ENCODE measurements at places on chromosomes 3 and 15.

DNA sequence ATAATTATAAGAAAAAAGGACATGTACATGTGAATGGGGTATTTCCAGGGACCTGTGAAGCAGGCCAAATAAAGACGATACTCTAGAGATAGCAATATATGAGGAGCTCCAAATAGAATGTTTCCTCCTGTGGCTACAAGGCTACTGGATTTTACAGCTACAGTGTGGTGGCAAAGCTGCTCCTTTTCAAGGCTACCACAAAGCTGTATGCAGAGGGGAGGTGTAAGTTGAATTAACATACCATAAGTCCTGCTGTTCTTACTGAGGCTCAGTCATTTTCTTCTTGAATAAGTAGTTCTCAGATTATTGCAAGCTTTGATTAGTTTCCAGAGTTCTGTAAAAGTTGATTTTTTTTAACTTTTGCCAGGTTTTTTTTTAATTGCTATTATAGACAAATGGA lies 1184.6 kb upstream of the EPHA6 start:
- no peak for ATAC-seq

DNA sequence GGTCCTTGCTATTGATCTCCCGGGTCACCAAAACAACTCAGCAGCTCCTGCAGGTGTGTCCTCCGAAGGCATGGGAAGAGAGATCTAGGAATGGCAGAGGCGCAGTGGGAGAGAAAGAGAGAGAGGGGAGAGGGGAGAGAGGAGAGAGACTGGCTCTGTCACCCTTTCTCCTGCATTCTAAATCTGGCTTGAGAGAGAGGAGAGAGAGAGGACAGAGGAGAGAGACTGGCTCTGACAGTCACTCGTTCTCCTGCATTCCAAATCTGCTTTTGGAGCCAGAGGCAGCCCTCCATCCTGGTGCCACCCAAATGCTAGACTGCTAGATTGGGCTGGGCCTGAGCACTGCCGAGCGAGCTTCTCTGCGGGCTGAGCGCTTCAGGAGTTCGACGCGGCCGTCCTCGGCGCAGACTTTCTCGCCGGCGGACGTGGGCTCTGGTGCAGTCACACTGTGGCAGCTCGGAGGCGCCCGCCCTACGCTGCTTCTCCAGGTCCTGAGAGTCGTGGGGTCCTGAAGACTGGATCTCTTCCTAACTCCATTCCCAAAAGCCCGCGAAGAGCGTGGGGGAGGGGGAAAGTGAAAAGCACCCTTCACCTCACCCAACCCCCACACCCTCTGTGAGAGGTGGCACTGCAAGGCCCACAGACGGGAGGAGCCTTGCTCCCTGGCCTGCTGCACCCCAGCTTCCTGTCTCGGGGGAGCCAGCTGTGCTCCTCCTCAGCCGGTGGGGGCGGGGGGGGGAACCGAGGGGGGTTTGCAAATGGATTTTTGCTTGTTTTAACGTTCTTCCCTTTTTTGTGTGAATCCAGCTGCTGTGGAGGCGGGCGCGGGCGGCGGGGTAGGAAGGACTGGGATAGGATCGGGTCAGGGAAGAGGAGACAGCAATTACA lies 222.3 kb downstream of the MEIS2 start:
- no peak for ATAC-seq

GRCh38 chr3:113985541-113985940 lies 37.7 kb downstream of the ZDHHC23 start:
- no peak for ATAC-seq

GRCh38 chr3:9716801-9717555 lies 13.3 kb downstream of the CPNE9 start:
- ATAC-seq: no peak

GRCh38 chr3:129370248-129370964 lies 58.0 kb downstream of the EFCAB12 start:
- no peak for ATAC-seq

DNA sequence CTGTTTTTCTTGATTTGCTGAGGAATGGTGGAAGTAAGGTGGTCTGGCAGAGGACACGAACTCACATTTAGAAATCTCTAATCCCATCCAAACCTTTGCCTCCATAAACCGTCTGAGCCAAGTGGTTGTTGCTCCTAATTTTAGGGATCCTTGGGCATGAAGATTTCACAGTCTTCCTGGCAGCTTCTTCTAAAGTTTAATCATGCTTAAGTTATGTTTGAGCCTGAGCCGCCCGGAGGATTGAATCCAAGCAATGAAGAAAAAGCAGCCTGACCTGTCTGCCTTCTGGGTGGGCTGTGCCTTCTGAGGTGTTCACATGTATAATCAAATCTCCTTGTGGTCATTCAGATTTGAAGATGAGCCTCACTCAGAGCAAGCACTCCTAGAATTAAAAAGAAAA lies 249.0 kb downstream of the CD47 start:
- ATAC-seq: no peak

DNA sequence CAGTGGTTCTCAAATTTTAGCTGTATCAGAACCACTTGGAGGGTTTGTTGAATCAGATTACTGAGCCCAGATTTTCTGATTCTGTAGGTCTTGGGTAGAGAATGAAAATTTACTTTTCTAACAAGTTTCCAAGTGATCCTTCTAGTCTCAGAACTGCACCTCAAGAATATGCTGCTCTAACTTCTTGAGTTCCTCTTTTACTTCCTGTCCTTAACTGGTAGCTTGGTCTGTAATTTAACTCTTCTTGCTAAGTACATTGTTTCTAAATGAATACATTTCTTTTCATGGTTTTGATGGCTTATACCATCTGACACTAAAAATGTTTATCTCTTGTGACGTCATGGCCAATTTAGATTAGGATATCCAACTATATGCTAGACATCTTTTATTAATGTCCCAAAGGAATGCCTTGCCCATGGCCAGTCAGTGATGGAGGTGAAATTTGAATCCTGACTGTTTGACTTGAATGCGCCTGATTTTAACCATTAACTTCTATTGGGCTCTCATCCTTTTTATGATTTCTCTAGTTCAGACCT lies 262.6 kb upstream of the NAALADL2 start:
- no peak for ATAC-seq

- no peak for ATAC-seq
These were observed 82.6 kb downstream of the PCCB start for GRCh38 chr3:136332776-136333175.

DNA sequence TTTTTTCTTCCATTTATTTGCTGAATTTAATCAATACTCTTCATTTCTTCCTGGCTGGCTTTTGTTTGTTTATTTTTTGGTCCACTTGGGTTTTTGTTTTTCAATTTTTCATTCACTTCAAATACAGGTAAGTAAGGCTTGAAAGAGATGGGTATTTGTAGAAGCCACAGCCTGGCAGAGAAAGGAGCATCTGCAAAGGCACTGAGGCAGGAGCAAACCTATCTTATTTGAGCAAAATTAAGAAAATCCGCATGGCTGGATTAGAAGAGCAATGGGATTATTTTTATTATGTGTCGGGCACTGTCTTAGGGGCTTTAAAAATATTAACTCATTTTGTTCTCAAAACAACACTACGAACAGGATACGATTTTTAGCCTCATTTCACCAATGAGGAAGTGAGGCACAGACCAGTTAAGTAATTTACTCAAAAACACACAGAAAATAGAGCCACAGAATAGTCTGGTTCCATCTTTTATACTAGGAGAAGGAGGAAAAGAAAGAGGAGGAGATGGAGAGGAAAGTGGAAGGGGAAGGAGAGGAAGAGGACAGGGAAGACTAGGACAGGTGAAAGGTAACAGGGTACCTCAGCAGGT lies 35.1 kb upstream of the CCDC80 start:
- ATAC-seq: no peak

- ATAC-seq: no peak
These were observed 28.7 kb downstream of the PFN2 start for GRCh38 chr3:149941946-149942345.

DNA sequence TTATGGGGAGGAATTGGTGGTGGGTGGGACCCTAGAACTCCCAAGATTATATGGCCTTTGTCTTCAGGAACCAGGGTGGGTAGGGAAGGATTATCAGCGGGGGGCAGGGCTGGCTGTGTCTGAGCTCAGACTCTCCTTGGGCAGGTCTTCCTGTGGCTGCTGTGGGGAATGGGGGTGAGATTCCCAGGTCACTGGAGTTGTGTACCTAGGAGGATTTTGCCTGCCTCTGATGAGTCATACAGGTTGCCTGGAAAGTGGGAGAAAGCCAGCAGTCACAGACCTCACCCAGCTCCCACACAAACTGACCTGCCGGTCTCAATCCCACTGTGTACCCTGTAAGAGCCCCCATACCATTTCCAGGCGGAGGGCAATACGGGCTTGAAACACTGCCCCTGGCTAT lies 209.9 kb upstream of the CNTN3 start:
- ATAC-seq: no peak

DNA sequence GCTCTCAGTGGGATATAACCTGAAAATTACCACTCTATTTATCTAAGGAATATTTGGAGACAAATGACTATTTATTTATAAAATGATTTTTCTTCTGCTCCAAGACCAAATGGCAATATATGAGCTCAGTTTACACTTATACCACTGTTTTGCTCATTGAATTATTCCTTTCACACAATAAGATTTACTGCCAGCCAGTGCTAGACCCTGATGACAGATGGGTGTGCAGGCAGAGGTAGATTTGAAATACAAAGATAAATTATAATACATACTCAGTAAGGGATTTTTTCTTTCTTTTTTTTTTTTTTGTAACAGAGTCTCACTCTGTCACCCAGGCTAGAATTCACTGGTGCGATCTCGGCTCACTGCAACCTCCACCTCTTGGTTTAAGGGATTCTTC lies 980.3 kb downstream of the EPHA3 start:
- no peak for ATAC-seq

GRCh38 chr3:113117511-113118234 lies 93.7 kb upstream of the BOC start:
- no peak for ATAC-seq

GRCh38 chr3:129625072-129625874 lies 18.8 kb upstream of the PLXND1 start:
- no peak for ATAC-seq

DNA sequence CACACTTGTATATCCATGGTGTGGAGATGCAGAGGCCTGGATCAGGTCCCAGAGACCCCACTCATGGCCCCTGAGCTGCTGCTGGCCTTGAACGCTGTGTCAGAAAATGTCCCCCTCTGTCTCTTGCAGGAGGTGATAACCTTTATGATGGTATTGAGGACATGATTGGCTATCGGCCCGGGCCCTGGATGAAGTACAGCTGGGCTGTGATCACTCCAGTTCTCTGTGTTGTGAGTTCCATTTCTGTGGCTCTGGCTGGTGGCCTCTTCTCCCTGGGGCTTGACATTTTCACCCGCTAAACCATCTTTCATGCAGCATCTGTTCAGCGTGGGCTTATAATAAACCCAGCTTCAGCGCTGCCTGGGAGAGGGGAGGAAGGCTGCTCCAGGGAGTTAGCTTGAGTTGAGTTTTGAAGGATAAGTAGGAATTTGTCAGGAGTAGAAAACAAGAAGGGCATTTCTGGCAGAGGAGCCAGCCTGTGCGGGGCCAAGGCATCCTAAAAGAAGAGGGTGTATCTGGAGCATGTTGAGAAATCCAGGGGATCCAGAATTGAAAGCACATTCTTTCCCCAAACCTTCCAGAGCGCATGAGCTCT lies 61.1 kb downstream of the GRIP2 start:
- no peak for ATAC-seq

DNA sequence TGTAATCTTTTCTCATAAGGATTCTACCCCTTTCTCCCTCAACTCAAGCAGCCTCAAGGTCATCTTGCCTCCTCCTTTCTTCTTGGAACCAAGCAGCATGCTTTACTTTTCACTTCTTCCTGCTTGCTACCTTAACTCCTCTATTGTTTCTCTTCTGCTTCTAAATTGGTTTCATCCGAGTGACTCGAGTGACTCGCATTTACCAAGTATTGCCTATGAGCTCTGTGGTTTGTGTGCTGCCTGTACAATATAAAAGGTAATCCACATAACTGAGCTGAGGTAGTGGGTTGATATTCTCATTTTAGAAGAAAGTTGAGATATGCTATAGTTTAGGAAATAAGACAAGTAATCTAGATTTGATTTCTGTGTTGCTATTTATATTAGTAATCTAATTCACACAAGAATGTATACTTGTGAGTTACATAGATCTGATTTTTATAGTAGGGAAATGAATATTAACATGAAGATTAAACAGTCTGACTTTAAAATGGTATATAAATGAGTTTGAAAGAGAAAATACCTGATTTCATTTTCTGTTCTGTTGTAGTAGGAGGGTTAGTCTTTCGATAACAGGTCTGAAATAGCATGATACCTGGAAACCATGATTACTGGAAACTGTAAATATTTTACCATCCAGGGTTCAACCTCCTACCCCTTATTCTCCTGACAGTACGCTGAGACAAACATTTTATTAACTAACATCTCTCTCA lies 5.5 kb downstream of the HHLA2 start:
- ATAC-seq: peak; percentile 75

DNA sequence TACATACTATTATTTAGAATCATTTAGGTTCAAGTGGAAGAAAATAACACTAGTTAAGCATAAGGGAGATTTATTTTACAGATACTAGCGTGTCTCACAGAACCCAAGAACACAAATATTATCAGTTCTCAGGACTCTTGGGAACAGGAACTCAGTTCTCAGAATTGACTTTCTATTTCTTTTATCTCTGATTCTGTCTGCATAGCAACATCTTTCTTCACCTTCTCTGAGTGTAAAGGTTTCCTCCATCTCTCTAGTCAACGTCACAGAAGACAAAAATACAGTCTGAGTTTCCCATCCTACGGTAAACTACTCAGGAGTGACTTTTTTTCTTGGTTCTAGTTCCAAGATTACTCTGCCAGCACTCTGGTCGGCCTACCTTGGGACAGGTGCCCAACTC lies 220.0 kb downstream of the SV2B start:
- ATAC-seq: peak; percentile 86

GRCh38 chr3:17213102-17213501 lies 328.3 kb downstream of the PLCL2 start:
- ATAC-seq: no peak

DNA sequence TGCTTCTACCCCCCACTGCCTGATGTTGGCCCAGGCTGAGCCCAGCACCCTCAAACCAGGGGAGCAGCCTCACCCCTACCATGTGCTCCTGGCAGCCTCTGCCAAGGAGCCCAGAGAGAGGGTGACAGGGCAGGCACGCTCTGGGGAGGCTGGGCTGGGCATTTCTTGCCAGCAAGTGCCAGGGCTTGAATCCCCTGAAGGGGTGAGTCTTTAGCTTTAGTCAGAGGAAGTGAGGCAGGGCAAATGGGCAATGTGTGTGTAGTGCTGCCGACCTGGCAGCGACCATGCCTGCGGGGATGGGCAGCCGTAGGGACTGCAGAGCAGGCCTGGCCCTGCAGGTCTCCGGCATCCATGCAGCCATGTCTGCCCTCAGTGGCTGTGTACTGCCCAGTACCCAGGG lies 18.1 kb downstream of the DUSP7 start:
- ATAC-seq: no peak

GRCh38 chr3:54764911-54765310 lies 162.9 kb downstream of the LRTM1 start:
- no peak for ATAC-seq

GRCh38 chr3:134903837-134904236 lies 108.8 kb downstream of the EPHB1 start:
- ATAC-seq: peak; percentile 27

GRCh38 chr3:123642182-123642956 lies 57.5 kb upstream of the HACD2 start:
- peak; percentile 72 for ATAC-seq

DNA sequence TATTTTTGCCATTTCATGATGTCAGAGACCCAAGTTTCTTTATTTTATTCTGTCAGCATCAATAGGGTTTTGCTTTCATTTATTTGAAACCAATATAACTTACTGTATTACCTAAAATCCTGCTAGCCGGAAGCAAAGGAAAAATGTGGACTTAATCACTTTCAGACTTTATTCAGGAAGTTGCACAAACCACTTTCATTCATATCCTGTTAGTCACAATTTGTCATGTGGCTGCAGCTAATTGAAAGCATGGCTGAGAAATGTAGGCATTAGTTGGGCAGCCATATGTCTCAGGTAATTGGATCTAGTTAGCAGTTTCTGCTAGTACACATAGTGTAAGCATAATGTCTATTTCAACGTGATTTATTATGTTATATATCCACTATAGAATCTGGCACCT lies 462.3 kb upstream of the SGO1 start:
- no peak for ATAC-seq
